ENCODE measurements at places on chromosomes 12 and 14. TPM values are rescaled to one million over a fixed set of nuclear protein-coding genes. Genes with fewer than 3 reads are reported as not detected.

CIDEB gene
- total RNA-seq: 0.36 TPM

PPFIA2 gene
- total RNA-seq: 3.3 TPM

PROX2 gene
- not detected for total RNA-seq

SIX6 gene
- total RNA-seq: not detected

LBHD2 gene
- total RNA-seq: not detected

Measured in osteoblast (primary cell).